ENCODE measurements at places on chromosomes 3 and 15.

- no peak for DNase-seq
These were observed 97.3 kb upstream of the LRIG1 start for GRCh38 chr3:66598168-66598567.

DNA sequence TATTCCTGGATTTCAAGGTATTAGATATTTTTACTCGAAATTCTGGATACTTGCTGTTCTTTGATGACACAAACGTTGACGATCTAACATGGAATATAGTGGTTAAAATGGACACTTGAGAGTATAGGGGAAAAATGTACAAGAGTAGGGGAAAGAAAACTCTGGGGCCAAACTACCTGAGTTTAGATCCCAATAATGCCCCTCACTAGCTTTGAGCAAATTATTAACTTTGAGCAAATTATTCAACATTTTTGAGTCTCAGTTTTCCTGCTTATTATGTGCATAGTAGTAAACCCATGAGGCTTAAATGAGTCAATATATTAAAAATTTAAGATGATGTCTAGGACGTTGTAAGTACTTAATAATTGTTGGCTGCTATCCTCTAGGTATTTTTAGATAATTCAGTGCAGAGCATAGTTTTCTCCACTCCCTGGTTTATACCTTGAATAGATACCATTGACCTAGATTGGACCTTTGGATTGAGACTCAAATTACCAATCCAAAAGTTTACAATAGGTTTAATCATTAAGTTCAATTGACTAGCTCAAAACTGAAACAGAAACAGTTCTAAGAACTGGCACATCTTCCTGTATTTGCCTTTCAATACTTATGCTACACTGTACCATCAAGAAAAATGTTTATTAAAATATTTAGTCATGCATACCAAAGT, 4.5 kb downstream of the ADGRG7 start:
- no peak for DNase-seq

DNA sequence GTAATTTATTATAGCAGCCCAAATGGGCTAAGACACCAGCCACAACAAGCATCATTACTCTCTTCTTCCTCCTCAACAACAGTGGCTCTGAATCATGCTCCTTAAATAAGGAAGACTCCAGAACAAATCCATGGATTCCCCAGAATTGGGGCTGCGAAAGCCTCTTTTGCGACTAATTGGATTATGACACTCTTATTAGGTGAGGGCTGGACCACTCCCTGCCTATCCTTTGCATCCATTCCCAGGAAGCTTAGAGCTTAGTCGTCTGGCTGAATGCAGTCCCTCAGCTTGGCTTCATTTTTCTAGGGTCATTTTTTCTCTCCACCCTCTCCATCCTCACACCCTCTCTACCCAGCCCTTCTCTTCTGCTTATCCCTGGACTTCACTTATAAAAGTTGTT, 227.7 kb downstream of the ZNF621 start:
- DNase-seq = no peak

- no peak for DNase-seq
These were observed 562.1 kb downstream of the IGSF11 start for GRCh38 chr3:118472586-118472985.

- DNase-seq = no peak
These were observed 24.7 kb upstream of the EOMES start for GRCh38 chr3:27746838-27747237.

DNA sequence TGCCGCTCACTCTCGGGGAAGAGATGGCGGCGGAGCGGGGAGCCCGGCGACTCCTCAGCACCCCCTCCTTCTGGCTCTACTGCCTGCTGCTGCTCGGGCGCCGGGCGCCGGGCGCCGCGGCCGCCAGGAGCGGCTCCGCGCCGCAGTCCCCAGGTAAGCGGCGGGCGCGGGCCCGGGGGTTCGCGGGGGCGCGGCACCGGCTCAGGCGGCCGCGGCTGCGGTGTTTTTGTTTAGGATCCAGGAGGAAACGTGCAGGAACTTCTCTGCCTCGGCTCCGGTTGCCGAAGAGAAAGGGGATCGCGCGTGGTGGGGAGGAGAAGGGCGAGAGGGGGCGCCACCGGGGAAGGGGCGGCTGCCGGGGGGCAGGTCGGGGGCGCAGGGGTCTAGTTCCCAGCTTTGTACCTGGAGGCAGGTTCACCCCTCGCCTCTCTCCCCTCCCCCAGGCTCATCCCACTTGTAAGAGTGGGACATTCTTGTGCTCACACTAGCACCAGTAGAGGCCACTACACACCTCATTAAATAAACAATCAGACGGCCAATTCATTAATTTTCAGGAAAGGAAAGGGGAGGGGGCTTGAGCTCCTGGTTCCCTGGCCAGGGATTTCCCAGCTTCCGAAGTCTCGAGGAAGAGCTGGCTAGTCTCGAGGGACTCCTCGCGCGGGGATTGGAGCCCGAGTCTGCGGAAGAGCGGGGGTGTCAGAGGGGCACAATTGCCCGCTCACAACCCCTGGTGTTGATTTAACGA, 562 bp downstream of the NEO1 start:
- peak; percentile 54 for DNase-seq

DNA sequence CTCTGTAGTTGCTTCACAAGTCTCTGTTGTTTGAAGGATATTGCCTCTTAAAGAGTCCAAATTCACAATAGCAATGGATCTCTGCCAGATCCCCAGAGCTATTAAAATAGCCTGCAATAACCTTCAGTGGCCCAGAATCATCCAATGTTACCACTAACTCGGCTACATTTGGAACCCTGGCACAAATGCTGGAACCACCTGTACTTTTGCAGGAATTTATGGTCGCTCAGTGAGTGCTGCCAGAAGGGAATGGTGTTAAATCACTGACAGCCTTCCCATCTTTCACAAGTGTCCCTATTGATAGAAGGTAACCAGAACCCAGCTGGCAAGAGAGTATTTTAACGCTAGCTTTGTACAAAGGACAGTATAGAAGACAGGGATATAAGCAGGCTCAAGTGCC, 298.8 kb upstream of the PLSCR5 start:
- no peak for DNase-seq

- no peak for DNase-seq
These were observed 11.0 kb upstream of the ARL14 start for GRCh38 chr3:160665784-160666526.

- no peak for DNase-seq
These were observed 411.4 kb upstream of the ARL6 start for GRCh38 chr3:97353176-97353575.

- DNase-seq = no peak
These were observed at the start of gene HRH1 for GRCh38 chr3:11154036-11154952. HRH1 (plus strand) TSS chr3:11154493; CDS start chr3:11259038, 104,545 bp downstream.

DNA sequence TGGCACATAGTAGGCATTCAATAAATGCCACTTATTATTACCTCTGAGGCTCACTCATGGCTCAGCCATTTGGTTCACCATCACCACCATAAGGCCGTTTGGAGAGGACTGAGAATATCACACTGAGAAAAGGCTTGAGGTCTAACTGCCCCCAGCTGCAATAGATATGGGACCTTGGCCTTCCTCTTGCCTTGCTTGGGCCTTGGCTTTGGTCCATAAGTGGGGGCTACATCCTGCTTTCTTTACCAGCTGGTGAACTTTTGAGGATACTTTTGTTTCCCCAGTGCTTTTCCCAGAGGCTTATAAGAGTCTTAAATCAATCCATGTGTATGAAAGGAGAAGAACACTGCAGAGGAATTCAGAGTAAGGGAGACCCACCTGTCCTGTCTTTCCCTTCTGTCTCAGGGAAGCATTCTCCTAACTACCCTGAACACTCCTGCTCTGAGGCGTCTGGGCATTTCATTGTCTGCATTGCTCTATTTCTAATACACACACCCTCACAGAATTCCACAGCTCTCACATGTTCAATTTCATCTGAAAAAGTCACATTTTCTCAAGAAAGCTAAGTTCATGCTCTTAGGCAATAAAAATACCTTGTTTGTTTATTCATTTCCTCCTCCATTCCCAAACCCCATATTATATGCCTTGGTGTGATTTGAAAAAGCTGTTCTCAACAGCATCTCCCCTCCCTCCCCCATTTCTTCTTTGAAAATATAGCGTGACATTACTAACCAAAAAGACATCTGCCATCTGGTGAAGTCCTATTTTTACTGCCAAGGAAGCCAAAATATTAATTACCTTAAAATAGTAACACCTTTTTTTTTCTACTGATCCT, 22.5 kb upstream of the KCNMB2 start:
- peak; percentile 60 for DNase-seq

GRCh38 chr15:69665641-69666111, 213.1 kb downstream of the RPLP1 start:
- DNase-seq = no peak

DNA sequence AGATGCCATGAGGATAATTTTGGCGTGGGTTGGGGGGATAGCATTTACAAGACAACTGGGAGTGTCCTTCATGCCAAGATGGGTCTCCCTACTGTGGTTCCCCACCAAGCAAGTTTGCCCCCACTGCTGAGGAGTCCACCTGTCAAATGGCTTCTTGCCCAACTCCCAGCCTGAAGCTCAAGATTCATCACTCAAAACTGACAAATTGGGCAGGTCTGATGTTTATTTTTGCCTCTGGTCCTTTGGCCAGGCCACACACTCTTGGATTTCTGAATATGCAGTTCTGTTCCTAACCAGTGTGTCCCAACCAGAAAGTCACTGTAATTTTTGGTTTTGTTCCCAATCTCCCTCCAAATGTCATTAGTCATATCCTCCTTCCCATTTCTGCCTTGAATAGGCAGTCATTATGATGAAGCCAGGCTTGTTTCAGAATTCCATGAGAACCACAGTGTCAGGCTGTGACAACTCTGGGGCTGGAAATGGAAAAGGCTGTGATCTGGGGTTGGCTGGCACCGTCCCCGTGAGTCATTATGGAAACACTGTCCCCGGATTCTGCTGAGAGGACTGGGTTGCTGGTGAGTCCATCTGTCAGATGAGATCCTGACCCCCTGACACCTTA, 29.3 kb upstream of the MEF2A start:
- no peak for DNase-seq

DNA sequence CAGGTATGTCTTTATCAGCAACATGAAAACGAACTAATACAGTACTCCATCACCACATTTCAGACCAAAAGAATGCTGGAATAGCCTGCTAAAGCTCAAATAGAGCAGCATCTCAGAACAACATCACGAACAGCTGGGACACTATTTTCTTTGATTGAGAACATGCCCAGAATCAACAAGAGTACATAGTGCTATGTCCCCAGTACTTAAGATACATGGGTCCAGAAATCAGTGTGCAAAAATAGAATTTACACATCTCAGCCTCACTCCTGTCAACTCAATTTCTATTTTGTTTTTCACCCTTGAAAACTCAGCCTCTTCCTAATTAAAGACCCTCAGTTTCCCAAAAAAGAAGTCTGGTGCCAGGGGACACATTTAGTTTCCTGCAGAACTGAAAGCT, 753.9 kb downstream of the AGBL1 start:
- DNase-seq = no peak

GRCh38 chr15:81268881-81269601, 54.9 kb downstream of the STARD5 start:
- DNase-seq = no peak

- no peak for DNase-seq
These were observed 14.5 kb downstream of the TKT start for GRCh38 chr3:53240989-53241972.

DNA sequence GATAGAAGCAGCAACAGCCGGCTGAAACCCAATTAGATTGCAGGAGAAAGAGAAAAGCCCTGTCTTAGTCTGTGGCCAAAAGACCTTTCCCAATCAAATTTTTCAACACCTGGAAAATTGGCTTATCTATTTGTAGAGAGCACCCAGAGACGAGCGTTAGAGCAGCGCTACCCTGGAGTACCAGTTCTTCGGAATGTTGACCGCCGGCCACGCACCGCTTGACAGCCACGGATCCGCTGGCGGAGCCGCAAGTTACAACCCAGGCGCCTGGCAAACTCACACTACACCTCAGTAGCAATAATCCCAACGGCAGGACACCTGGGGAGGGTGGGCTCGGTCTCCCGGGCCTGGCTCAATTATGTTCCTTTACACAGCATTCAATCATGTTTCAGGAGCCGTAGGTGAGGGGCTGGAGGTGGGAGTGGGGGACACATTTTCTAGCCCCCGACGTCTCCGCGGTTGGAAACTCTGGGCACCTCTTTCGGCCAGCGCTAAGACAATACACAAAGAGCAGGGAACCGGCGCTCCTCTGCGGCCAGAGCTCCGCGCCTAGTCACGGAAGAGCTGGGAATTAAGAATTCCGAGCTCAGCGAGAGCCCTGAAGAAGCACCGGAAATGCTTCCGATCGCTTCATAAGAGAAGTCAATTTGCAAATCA, 1.2 kb downstream of the MB21D2 start:
- DNase-seq = no peak

DNA sequence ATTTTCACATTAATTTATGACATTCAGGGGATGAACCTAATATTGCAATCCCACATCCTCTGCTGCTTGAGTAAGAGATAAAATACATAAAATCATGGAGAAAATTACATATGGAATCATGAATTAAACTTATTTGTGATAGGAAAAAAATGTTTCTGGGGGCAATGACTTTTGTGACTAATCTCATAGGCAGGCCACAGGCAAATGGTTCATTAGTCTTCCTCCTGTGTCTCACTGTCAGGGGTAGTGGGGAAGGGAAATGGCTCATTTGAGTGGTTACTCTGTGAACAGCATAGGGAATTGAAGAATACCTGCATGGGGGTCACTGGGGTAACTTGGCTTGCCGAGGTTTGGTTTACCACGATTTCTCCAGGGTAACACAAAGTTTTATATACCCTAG, 72.0 kb downstream of the TFG start:
- DNase-seq = no peak

- DNase-seq = no peak
These were observed 89.5 kb downstream of the FGF12 start for GRCh38 chr3:192637803-192638202.

DNA sequence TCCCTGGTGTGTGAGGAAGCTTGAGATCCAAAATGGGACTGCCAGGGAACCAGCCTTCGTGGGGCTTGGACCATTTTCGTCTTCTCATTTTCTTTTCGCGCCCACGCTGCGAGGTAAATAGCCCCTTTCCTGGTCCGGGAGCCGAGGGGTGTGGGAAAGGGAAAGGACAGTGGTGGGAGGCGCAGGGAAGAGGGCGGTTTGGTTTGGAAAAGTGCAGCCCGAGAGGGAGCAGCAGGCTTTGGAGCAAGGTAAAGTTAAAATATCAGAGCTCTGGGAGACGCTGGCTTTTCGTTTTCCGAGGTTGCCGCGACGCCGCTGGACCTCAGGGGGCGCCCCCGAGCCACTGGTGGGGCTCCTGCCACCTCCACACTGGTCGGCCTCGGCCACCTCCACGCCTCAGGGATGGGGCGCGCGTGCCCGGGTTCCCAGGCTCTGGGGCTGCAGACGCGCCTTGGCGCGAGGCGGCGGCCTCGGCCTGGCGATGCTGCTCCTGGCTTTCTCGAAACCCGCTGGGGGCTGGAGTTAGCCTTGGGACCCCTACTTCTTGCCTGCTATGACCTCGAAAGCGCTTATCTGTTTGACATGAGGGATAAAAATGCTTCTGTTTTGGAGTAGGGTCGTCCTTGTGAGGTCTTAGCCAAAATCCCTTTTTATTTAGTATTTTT, 3.2 kb downstream of the PTPRG start:
- no peak for DNase-seq

- DNase-seq = no peak
These were observed 36.3 kb downstream of the TMEM212 start for GRCh38 chr3:171879472-171879871.
